HL-60 (cell line): ENCODE measurements at places on chromosomes 4 and X.

DNA sequence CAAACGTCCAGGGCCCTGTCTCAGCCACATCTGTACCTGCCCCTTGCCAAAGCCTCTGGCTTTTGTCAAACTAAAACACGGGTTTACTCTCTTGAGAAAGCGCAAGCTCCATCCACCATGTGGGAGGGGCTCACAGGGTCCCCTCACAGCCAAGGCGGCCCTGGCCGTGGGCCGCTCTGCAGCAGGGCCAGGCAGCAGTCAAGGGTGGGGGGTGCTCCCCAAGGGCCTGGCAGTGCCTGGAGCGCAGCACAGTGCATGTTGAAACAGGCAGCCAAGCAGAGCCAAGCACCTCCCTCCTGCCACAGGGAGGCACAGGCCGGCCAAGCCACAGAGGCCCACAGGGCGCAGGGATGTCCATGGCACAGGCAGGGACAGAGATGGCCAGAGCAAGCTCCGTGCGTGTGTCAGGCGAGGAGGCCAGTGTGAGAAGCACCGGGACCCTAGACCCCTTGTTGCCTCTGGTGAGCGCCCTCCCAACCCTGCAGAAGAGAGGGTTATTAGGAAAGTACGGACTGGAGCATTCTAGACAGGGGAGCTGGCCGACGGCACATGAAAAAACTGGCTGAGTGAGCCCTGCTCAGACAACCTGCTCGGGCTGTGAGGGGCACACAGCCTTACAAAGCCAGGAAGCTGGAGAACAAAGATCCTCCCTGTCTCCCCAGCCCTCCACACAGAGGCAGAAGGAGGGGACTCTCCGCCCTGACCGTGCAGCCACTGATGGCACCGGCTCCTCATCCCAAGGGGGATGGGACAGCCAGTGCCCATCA lies 39.0 kb downstream of the FAM53A start:
- DNase-seq = no peak

- no peak for DNase-seq
Measured at GRCh38 chrX:153214934-153215333, 35.9 kb downstream of the MAGEA1 start.

DNA sequence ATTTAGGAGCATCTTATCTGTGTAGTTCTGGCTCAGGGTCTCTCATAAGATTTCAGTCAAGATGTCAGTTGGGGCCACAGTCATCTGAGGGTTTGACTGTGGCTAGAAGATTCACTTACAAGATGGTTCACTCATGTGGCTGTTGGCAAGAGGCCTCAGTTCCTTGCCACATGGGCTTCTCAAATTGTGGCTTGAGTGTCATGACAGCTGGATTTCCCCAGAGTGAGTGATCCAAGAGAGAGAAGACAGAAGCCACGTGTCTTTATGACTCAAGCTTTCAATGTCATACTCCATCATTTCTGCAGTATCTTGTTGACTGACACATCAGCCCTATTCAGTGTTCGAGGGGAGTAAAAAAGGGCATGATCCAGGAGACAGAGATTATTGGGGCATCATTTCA lies 131.3 kb upstream of the AP1S2 start:
- no peak for DNase-seq

- DNase-seq = no peak
Measured at GRCh38 chr4:151460434-151460833, 51.5 kb downstream of the FHIP1A start.

DNA sequence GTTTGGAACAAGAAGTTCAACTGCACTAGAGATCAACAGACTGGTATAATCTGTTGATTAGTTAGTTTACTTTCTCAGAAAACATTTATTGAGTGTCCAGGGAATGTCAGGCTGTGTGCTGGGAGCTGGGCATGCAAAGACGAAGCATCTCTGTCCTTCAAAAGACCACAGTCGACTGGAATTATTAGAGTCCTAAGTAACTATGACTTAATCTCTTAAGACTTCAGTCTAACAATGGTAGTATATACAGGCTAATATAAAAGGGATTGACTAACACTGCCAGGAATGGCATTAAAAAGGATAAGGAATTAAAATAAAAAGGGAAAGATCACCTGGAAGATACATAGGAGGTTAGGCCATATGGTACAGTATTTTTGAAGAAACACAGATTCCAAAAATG lies 128.7 kb downstream of the WDFY3 start:
- DNase-seq = no peak

GRCh38 chrX:17160975-17161374 lies 214.0 kb upstream of the NHS start:
- no peak for DNase-seq

- no peak for DNase-seq
Measured at GRCh38 chrX:9873952-9874351, 87.7 kb downstream of the SHROOM2 start.

DNA sequence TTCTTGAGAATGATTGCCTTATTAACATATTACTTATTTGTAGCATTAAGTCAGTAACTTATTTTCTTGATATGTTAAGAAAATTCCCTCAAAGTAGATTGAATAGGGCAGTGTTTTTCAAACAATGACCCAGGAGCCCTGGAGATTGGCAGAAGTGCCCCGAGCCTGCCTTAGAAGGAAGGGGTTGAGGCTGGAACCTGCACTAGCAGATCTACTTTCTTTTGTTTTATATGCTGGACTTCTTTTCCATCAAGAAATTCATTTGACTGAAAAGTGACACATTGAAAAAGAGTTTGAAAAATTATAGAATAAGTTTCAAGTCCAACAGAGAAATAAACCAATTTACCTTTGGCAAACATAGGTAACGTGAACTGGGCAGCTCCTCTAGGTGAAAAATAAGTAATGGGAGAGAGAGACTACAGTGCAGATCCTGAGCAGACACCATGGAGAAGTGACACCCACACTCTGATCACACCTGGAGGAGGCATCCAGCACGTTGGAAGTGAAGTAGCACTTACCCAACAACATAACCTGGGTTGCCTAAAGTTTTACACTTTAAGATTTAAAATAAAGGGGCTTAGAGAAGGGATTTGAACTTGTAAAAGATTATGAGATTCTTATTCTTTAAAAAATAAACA lies 18.6 kb downstream of the ARSJ start:
- no peak for DNase-seq

- DNase-seq = peak; percentile 25
Measured at GRCh38 chr4:169818063-169818679, 60.4 kb upstream of the HPF1 start.

DNA sequence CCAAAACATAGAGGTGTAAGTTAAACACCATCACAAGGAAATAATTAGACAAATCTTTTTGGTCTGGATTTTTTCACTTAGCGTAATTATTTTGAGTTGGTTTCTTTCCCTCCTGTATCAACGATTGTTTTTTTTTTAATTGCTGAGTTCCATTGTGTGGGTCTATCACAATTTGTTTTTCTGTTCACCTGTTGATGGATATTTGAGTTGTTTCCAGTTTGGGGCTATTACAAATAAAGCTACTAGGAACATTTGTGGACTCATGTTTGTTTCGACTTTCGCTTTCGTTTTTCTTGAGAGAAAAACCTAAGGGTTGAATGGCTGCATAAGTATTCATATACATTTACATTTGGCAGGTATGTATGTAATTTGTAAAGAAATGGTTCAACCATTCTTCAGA lies 20.4 kb upstream of the FBXW7 start:
- no peak for DNase-seq

DNA sequence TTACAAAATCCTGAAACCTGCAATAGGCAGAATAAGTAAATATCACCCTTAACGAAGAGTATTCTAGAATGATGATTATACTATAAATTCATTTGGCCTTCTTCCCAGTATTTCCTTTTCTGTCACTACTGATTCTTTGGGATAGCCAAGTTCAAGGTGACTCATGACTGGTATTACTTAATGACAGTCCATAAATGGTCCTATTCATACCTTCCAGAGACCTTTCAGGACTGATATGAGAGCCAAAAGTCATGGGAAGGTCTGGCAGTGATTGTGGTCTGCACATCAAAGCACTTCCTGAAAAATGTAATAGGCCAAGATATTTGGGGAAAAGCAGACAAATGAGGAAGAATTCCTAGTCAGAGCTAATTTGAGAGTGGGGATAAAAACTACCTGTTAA lies 239.6 kb upstream of the FAM47A start:
- no peak for DNase-seq

DNA sequence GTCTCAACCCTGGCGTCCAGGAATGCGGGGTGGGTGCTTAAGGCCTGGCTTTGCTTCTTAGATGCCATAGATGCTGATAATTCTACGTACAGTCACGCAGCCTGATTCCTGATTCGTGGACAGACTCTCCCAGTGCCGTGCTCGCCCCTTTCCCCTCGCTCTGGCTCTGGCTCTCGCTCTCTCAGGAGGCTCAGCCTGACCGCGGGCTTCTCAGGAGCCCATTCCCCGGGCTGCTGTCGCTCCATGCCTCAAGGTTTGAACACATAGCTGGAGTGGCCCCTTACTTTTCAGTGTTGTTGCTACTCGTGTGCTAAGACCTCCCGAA lies 59.2 kb upstream of the ZC4H2 start:
- no peak for DNase-seq

GRCh38 chrX:19040373-19040772 lies 56.5 kb upstream of the PHKA2 start:
- no peak for DNase-seq

GRCh38 chr4:26081795-26082498 lies 167.9 kb downstream of the SMIM20 start:
- peak; percentile 45 for DNase-seq
